Nucleus accumbens (tissue), 56 donors: ENCODE measurements at places on chromosomes 5 and 9.

- DNase-seq = no peak
Observed at GRCh38 chr9:76453785-76454184, 5.2 kb upstream of the GCNT1 start.

GRCh38 chr9:108831496-108832178 is 24.1 kb downstream of the ACTL7B start:
- no peak for DNase-seq

GRCh38 chr5:142421621-142422397 is 97.0 kb upstream of the SPRY4 start:
- no peak for DNase-seq

DNA sequence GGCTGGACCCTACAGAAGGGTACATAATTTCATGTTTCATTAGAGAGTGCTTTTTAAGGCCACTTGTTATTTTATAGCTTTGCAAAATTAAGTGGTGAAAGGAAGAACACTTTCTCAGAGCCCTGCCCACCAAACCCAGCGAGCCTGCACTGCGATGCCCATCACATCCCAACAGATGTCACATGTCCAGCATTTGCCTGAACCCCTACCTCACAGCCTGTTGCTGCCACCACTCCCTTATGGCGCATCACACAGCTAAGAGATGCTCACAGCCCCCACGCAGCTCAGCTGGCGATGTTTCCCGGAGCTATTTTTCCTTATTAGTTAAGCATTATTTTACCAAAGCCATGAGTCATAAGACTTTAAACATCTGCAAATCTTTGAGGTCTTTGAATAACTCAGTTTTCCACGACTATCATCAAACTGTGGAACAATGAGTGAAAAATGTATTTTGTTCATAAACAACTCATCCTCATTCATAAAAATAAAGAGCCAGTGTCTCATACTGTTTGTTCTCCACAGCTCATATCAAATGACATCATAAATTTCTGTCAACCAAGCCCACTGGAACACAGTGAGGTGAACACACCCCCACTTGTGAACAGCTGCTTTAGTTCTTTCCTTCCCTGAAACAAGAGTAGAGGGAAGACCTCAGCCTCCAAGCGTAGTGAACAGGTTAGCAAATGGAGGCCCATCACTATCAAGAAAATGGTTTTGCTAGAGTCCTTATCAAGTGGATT is 104.9 kb downstream of the SYK start:
- no peak for DNase-seq

- DNase-seq = no peak
Observed at GRCh38 chr5:7755958-7756357, 95.0 kb downstream of the CFAP90 start.
